GDM1 (cell line): ENCODE measurements at places on chromosomes 11 and 22.

- DNase-seq = no peak
These were observed 58.0 kb upstream of the FGF3 start for GRCh38 chr11:69877235-69877634.

- DNase-seq = no peak
These were observed 40.3 kb upstream of the OR5D13 start for GRCh38 chr11:55732936-55733335.

DNA sequence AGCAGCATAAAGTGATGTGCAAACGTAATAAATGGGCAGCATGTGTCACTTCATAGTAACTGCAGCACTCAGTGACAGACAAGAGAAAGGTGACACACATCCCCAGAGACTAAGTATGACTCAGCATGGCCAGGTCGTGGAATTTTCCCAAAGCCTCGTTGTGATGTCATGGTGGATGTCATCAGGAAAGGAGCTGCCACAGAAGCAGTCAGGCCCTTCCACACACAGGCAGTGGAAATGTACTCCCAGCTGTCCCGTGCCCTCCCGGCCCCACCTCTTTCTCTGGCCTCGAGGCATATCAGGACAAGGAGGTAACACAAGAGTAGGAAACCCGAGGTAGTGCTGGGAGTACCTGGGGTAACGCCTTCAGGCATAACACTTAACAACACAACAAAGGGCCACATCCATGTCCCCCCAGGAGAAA, 8.1 kb downstream of the PC start:
- DNase-seq = no peak

DNA sequence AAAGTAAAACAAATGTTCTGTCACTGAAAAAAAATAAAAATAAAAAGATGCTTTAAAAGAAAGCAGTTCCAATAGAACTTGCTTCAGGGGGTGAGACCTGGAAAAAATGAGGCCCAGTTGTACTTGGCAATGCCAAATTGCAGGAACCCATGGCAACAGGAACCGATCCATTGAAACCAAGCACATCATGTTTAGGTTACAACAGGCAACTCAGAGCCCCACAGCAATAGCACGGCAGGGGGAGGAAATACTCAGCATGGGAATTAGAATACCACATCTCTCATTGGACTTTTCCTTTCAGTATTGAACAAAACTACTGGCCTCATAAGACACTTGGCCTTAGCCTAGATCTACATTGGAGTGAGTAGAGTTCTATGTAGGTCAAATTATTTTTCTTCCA, 84.3 kb downstream of the MSANTD4 start:
- no peak for DNase-seq

DNA sequence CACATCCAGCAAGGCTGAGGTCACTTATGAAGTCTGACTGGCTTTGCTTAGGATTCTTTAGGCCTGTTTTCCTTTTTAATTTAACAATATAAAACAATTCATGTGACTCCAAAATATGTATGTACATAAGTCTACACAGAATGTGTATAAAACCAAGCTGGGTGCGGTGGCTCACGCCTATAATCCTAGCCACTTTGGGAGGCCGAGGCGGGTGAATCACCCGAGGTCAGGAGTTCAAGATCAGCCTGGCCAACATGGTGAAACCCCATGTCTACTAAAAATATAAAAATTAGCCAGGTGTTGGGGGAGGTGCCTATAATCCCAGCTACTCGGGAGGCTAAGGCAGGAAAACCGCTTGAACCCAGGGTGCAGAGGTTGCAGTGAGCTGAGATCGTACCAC, 83.1 kb downstream of the SHANK2 start:
- DNase-seq = no peak

DNA sequence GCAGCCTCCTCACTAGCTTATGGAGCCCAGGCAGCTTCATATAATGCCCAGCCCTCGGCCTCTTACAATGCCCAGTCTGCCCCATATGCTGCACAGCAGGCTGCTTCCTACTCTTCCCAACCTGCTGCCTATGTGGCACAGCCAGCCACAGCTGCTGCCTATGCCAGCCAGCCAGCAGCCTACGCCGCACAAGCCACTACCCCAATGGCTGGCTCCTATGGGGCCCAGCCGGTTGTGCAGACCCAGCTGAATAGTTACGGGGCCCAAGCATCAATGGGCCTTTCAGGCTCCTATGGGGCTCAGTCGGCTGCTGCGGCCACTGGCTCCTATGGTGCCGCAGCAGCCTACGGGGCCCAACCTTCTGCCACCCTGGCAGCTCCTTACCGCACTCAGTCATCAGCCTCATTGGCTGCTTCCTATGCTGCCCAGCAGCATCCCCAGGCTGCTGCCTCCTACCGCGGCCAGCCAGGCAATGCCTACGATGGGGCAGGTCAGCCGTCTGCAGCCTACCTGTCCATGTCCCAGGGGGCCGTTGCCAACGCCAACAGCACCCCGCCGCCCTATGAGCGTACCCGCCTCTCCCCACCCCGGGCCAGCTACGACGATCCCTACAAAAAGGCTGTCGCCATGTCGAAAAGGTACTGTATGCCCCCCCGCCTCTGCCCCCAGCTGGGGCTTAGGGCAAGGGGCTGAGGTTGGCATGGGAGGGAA, 8.8 kb downstream of the RBM14 start:
- DNase-seq = no peak

DNA sequence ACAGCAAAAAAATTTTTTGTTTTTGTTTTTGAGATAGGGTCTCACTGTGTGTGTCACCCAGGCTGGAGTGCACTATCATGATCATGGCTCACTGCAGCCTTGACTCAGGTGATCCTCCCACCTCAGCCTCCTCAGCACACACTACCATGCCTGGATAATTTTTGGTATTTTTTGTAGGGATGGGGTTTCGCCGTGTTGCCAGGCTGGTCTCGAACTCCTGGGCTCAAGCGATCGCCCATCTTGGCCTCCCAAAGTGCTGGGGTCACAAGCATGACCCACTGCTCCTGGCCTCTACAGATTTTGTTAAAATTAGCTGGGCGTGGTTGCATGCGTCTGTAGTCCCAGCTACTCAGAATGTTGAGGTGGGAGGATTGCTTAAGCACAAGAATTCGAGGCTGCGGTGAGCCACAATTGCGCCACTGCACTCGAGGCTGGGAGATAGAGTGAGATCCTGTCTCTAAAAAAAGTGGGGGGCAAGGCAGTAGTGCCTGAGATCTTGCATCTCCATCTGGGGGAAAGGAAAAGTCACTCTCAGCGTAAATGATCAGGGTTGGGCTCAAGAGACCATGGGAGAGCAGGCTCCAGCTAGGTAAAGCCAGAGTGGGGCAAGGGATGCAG, 10.6 kb upstream of the DGKZ start:
- peak; percentile 50 for DNase-seq

GRCh38 chr22:40685406-40685805, 6.1 kb downstream of the MCHR1 start:
- no peak for DNase-seq

GRCh38 chr11:124670732-124671131, 2.8 kb downstream of the SIAE start:
- DNase-seq = peak; percentile 84

DNA sequence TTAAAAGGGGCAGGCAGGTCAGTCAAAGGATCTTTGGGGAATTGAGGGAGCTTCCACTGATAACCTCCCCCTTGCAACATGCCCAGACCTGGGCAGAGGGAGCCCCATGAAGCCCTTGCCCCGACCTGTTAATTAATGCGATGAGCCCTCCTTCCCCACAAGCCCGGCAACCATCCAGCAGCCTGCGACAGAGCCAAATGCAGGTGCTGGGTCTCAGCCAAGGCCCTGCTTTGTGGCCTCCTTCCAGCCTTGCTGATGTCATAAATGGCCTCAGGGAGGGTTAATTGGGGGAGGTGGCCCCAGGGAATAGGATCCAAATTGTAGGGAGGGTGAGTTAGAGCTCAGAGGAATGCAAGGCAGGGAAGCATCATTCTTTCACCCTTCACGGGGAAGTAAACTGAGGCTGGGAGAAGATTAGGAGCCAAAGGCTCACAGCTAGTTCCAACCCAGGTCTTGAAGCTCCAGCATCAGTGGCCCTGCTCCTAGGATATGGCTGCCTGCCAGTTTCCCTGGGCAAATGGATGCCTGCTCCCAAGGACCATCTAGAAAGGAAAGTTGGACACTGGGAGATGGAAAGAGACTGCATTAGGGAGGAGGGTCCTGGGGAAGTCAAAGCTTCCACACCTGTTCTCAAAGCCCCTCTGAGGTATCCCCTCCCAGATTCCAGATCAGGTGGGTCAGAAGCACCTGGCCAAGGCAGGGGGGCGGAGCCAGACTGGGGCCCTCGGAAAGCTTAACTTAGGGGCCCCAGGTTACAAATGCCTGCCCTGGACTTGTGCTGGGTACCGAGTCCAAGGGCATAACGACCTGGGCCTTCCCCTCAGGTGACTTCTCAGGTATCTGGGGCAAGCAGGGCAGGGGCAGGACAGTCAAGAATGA, 34.1 kb downstream of the LMO1 start:
- no peak for DNase-seq

DNA sequence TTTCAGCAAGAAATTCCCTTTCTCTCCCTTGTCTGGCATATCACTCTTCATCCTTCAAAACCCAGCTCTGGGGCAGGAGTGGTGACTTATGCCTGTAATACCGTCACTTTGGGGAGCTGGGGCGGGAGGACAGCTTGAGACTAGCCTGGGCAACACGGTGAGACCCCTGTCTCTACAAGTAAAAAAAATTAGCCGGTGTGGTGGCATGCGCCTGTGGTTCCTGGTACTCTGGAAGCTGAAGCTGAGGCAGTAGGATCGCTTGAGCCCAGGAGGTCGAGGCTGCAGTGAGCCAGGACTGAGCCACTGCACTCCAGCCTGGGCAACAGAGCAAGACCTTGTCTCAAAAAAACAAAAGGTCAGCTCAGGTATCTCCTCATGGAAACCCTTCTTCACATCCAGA, 1.4 kb upstream of the RCE1 start:
- no peak for DNase-seq

DNA sequence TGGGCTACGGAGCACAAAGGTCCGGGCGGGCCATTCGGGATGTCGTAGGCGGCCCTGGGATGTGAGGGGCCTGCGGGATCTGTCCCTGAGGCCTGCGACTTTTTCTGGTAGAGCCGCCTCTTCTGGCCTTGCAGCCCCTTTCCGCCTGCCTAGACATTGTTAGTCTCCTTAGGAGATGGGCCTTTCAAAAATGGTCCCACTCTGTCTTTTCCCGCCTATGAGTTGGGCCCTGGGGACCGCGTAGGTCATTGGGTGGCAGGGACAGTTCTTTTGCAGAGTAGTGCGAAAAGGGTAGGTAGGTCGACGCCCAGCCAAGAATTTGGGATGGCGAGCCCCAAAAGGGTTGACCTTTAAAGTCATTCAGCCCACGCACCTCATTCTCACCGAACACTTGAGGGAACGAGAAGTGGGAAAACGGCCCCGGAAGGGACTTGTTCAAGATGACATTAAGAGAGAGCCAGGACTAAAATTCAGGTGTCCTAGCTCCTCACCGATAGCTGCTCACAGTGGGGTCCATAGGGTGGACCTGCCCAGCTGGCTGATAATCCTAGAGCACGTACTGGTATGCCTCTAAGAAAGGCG, 785 bp downstream of the OTUB1 start:
- no peak for DNase-seq

DNA sequence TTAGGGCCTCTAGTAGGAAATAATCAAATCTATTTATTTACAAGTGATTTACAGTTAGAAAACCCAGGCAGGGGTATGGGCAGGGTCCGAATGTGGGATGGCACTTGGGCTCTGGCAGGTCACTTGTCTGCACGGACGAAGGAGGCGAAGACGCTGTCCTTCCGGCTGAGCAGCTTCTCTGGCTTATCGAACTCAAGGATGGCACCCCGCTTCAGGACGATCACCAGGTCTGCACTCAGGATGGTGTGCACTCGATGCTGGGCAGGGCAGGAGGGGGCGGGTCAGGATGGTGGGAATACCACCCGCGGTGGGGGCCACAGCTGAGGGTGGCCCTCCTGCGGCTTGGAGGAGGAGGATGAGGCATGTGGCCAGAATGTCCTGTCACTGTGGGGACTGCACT, 4.4 kb upstream of the KCNJ11 start:
- DNase-seq = no peak

- DNase-seq = no peak
These were observed 14.4 kb downstream of the ZBTB16 start for GRCh38 chr11:114073828-114074381.
